ENCODE measurements at places on chromosomes 16 and 17.
A peak's percentile ranks its signal among the peaks of the same experiment; 100 is the strongest.

GRCh38 chr17:17203173-17203730 is 2.9 kb downstream of the PLD6 start:
- DNase-seq = no peak

GRCh38 chr17:43395165-43395564 is 3.6 kb upstream of the ARL4D start:
- DNase-seq = no peak

GRCh38 chr17:72882426-72882825 is 210.1 kb downstream of the SLC39A11 start:
- DNase-seq = no peak

- peak; percentile 3 for DNase-seq
These were observed 20.7 kb upstream of the MED13 start for GRCh38 chr17:62085511-62086408.

- DNase-seq = no peak
These were observed 153.6 kb downstream of the KATNIP start for GRCh38 chr16:27703545-27703944.

DNA sequence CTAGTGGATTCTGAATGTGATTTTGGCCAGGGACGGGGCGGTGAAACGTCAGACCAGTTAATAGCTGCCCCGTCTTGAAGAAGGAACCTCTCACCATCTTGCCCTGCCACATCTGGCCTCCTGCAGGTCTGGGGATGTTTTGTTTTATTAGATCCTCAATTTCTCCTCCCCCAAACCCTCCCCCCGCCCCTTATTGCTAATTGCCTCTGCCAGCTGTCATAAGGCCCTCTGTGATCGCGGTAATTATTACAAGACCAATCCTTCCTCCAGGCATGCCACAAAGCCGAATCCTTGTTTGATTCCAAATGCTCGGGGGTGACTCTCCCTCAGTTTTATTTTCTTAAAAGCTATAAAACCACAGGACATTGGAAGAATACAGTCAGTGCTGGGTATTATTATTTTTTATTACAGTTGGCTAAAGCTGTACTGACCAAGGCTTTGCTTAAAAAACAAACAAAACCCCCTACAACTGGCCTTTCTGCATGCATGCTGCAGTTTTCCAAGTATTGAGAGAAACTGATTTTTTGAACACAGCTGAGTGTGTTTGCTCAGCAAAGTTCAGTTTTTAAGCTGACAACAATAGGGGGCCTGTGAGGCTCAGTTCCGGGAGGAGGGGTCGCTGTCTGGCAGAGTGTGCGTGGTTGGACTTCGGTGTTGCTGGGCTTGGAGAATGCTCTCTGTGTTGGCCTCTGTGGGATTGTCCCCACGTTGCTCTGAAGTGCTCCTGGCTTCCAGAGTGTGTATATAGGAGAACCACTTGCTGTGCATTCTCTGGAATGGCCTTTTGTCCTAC is 1.7 kb downstream of the KSR1 start:
- DNase-seq = no peak

GRCh38 chr17:80246266-80246681 is 14.4 kb upstream of the RNF213 start:
- DNase-seq = no peak

GRCh38 chr17:43547659-43548256 is 1.6 kb upstream of the ETV4 start:
- no peak for DNase-seq

DNA sequence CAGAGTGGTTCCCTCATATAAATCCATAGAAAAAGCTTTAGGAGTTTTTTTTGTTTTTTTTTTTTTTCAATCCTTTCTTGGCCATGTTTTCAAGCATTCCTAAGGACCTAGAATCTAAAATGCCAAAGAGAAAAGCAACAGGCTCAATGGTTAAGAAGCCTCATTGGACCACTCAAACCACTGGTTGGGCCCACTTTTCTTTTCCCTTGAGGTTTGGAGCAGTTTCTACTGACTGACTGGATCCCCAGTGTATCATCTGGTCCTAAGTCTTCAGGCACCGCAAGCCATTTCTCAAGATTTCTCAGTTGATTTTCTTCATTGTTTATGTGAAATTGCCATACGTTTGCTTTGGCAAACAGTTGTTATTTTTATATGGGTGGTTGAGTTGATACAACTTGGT is 14.4 kb downstream of the METTL9 start:
- DNase-seq = no peak

DNA sequence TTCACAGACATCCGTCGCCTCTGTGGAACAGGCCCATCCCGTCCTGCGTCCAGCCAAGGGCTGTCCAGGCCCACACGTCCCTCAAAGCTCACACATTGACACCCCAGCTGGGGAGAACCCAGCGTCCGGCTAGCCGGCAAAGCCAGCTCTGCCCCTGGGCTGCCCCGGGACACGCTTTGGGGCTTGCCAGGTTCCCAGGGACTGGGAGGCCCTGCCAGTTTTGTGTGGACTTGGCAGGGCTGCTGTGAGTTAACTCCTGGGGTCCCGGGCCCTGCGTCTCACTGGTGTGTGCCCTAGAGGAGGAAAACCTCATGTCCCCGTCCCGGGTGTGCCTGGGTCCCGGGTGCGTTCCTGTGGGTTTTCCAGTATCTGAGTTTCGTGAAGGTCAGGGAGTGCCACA is 6.3 kb downstream of the SOX8 start:
- DNase-seq = no peak

DNA sequence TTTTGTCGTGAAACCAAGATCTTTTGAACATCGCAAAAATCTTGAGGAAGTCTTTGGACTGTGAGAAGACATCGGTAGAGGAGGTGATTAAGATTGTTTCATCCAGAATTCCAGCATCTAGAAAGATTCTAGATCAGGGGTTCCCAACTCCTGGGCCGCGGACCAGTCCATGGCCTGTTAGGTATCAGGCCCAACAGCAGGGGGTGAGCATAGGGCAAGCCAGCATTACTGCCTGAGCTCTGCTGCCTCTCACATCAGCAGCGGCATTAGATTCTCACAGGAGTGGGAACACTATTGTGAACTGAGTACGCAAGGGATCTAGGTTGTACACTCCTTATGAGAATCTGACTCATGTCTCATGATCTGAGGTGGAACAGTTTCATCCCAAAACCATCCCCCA is 600.6 kb upstream of the CDH11 start:
- DNase-seq = no peak

GRCh38 chr17:12328204-12328603 is 307.5 kb downstream of the MAP2K4 start:
- DNase-seq = no peak

DNA sequence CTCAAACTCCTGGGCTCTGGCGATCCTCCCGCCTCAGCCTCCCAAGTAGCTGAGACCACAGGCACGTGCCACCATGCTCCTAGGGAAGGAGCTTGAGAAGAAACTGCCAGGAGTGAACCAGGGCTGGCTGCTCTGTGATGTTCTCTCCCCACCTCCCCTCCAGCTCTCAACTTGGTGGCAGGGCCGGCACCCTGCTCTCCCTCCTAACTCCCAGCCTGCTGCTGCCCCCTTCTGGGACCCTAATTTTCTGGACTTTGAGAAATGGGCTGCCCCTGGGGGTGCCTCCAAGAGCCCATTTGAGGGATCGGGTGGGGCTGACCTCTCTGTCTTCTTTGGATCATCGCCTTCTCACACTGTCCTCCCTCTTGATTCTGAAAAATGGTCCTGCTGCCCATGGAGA is 14.9 kb upstream of the STAT3 start:
- peak; percentile 61 for DNase-seq

GRCh38 chr16:53429221-53429943 is 4.9 kb upstream of the RBL2 start:
- DNase-seq = no peak

- DNase-seq = no peak
These were observed 7.8 kb downstream of the TTC19 start for GRCh38 chr17:16007439-16007838.

DNA sequence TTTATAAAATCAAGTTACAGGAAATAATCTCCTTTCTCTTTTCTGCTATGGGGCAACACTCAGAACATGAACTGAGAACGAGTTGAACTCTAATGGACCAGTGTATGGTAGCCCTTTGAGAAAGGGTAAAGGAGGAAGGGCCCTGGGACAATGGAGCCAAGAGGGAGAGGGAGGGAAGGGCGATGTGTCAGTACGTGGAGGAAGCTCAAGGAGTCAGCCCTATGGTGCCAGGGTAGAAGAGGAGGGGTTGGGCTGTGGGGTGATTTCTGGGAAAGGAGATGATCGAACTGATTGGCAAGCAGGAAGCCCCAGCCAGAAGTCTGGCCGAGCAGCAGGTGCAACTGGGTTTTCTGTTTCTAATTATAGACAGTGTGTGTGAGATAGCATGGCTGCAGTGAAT is 4.3 kb upstream of the WIPI1 start:
- no peak for DNase-seq

- no peak for DNase-seq
These were observed 277.7 kb downstream of the HS3ST3A1 start for GRCh38 chr17:13323990-13324389.

- DNase-seq = no peak
These were observed 25.7 kb downstream of the SLFN12 start for GRCh38 chr17:35406568-35406967.

DNA sequence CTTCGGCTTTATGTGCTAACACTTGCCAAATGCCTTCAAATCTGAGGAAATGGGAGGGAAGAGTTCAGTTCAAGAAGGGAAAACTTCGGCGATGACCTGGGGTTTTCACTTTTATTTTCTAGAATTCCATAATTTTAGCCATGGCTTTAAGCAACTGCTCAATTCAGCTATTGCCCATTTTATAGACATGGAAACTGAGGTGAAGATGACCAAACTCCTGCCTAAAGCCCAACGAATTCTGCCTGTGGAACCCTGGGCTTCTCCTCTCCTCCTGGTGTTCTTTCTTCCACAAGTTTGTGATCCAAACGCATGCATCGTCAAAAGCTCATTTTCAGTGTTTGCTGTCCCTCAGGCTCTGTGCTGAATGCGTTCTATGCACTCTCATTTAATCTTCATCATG is 49.4 kb upstream of the NDRG4 start:
- no peak for DNase-seq

DNA sequence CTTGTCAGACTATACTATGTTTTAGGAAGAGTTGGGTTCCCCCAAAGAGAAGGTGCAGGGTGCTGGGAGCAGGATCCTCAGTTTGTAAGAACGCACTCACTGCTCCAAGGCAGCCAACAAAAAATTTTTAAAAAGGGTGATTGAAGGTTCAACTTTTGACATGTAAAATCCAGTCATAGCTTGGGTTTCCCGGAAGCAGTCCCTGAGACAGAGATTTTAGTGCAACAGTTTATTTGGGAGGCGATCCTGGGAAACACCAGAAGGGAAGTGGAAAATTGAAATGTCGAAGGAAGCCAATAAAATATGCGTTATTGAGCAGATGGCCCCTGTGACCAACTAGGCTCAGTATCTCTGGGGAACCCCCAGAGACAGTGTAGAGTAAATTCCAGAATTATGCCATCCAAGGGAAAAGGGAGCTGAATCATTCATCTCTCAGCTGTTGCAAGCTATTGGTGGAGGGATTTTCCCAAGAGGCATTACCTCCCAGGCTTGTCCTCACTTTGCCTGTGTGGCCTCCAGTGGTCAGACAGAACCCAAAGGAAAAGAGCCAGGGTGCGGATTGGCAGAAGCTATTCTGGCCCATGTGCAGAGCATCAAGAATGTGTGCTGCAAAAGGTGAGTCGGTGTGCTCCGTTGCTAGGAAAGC is 72.9 kb downstream of the HS3ST3B1 start:
- DNase-seq = no peak

GRCh38 chr16:4190712-4191333 is 51.1 kb downstream of the SRL start:
- no peak for DNase-seq

DNA sequence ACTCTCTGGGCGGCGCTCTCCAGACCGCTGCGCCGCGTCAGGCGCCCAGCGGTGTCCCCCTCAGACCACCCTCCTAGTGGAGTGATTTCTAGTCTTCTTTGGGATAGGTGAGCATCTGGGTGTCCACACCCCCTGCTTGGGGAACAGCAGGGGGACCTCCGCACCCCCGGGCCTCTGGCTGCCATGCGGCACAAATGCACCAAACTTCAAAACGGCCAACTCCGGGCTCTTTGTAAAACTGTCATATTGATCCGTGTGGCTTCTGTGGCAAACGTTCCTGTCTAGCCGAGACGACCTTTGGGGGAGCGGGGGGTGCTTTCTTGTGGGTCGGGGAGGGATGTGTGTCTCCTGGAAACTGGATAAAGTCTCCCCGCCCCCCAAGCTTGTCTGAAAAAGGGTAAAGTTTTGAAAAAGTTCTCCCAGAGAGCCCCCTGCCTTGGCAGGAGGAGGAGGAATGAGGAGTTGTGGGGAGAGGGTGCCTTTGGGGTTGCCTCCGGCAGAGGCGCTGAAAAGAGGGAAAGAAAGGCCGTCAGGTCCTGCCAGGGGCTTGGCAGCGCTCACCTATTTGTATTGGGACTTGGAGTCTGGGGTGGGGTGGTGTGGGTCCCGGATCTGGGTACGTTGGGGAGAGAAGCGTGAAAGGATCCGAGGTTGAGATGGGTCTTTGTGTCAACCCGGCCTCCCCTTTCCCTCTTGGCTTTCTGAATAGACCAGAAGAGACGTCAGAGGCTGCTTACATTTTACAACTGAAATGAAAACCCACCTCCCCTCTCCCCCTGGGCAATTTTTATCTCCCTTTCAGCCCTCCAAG is 2.2 kb upstream of the CHD3 start:
- DNase-seq = peak; percentile 79

- no peak for DNase-seq
These were observed 175.2 kb upstream of the SALL1 start for GRCh38 chr16:51326131-51326856.

- no peak for DNase-seq
These were observed 27.4 kb upstream of the CAPNS2 start for GRCh38 chr16:55539049-55539448.

DNA sequence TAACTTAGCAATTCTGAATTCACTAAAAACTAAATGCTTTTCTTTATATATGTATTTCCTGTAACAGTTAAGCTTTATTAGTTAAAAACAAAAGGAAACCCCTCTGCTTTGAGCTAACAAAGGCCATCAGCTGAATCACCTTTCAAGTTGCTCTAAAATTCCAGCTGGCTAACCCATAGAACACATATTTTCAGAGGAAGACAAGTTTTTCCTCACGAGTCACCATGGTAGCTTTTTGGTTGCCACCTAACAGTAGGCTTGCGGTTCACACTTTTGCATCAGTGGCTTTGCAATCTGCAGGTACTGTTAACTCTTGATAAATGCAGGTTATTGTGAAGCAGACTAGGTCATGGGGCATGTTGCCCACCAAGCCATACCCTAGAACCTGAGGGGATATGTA is 57.6 kb upstream of the IRX5 start:
- DNase-seq = no peak

DNA sequence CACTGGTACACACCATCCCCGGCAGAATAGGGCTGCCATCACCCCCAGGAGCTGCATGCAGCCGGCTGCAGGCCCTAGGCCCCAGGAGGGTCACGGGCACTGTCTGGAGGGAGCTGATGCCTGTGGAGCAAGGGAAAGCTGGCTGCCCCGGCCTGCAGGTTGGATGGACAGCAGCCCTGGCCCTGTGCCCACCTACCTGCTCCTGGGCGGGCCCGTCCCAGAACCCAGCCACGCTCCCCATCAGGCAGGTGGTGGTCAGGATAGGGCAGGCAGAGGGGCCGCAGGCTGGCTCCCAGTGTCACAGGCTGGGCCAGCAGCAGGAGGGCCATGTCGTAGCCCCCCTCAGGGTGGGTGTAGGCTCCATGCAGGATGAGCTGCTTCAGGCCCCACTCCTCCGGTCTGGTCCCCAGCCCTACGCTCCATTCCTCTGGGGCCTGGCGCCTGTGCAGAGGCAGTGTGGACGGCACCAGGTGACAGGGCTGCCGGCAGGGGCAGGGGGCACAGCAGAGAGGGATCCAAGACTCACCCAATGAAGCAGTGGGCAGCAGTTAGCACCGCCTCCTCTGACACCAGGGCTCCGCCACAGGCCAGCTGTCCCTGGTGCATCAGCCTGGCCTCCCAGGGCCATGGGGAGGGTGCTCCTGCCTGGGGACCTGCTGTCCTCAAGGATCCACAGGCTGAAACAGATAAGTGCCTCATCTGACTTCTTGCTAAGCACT is 4.0 kb downstream of the PRSS53 start:
- DNase-seq = no peak
